Activated T-helper 9 cell treated with anti-CD3 and anti-CD28 coated beads, Interleukin-2, amount 50 U/mL, for 16 hours (primary cell): ENCODE measurements at places on chromosomes 12 and 14.

DNA sequence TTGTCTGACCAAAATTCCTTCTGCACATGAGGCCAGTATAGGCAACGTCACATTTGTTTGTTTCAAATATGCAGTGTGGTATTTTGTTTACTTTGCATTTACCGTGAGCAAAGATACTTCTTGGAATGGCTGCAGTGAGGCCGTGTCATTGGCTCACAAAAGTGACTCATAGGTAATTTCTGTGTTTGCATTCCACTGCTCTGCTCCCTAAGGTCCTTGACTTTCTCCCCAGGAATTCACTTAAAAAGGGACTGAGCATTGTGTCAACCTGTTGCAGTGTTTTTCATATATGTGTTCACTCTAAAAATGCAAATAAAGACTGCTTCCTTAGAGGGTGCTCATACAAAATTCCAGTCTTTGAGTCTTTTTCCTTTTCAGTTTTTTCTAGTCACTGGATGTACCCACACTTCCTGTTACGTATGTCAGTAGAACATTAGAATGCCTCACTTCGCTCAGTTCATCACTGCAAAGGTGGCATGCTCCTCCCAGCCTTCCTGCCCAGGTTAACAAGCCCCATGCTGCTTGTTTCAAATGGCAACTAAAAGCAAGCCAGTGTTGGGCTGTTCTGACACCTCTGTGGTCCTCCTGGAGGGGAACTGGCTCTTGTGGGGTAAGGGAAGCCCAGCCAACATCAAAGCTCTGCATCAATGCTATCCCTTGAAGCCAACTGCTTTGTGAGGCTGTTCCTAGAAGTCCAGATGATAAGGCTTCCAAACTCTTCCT is 9.1 kb downstream of the C12orf76 start:
- DNase-seq, result no peak

- no peak for DNase-seq
Measured at GRCh38 chr14:104868811-104869572, 3.9 kb downstream of the CEP170B start.

- DNase-seq, result no peak
Measured at GRCh38 chr12:132075026-132075713, 68.9 kb downstream of the DDX51 start.

DNA sequence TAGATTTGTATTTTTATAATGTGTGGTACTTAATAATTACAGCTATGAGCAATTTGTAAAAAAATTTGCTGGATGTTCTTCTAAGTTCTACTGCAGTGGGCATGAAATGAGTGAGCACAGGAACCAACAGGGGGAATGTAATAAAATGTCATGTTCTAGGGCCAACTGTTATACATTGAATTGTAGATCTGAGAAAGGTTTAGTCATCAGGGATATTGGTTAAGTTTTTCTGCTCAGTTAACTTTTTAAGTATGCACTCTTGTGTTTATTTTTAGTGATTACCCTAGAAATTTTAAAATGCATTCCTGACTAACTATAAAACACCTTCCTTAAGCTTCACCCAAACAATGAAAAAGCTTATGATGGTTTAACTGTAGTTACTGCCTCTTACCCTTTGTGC is 101.8 kb downstream of the CAND1 start:
- no peak for DNase-seq

DNA sequence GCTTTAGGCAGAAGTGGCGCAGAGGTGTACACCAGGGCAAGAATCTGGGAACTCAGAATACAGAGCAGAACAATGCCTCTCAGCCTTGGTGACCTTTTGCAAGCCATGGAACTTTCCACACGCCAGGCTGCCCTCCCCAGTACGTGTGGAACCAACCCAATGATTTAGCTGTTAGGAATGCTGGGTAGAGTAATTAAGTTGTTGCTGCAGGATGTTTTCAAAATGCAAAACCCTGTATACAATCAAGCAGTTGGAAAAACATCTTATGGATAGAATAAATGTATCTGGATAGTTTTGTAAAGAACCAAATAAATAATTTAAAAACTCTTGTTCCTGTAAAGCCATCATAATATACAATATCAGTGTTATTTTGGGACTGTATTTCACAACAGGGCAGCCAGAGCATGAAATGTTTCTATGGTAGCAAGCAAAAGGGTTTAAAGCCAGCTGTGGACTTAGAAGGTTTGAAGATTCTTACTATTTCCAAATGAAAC is 19.4 kb downstream of the PPP1R36 start:
- DNase-seq, result no peak
